Urothelium cell line (cell line): ENCODE measurements at places on chromosomes 13 and 19.
A peak's percentile ranks its signal among the peaks of the same experiment; 100 is the strongest.

- no peak for DNase-seq
Observed at GRCh38 chr19:51644636-51645271, 1.9 kb downstream of the SIGLEC14 start.

DNA sequence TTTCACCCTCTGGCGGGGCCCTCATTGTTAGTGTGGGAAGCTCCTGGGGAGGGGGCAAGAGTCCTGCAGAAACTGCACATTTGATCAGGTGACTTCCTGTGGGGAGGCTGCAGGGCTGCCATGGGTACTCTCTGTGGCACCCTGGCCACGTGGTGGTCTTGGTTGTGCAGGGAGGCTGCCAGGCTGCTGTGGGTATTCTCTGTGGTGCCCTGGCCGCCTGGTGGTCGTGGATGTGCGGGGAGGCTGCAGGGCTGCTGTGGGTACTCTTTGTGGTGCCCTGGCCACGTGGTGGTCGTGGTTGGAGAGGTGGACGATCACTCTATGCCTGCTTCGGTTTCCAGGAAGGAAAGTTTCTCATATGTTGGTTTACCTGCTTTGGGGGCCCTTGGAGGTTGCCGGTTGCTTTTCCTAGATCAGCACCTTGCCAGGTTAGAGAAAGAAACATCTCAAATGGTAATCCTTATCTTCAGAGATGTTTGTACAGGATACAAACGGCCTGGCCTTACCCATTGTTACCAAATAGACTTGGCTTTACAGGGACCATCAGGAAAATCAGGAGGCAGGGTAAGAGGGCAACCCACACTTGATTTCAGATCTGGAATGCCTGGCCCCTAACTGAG is 22.9 kb downstream of the TEX29 start:
- DNase-seq = no peak

GRCh38 chr19:13718733-13719132 is 45.6 kb upstream of the MRI1 start:
- DNase-seq = peak; percentile 42

GRCh38 chr19:41615207-41615606 is 11.7 kb downstream of the CEACAM4 start:
- no peak for DNase-seq

DNA sequence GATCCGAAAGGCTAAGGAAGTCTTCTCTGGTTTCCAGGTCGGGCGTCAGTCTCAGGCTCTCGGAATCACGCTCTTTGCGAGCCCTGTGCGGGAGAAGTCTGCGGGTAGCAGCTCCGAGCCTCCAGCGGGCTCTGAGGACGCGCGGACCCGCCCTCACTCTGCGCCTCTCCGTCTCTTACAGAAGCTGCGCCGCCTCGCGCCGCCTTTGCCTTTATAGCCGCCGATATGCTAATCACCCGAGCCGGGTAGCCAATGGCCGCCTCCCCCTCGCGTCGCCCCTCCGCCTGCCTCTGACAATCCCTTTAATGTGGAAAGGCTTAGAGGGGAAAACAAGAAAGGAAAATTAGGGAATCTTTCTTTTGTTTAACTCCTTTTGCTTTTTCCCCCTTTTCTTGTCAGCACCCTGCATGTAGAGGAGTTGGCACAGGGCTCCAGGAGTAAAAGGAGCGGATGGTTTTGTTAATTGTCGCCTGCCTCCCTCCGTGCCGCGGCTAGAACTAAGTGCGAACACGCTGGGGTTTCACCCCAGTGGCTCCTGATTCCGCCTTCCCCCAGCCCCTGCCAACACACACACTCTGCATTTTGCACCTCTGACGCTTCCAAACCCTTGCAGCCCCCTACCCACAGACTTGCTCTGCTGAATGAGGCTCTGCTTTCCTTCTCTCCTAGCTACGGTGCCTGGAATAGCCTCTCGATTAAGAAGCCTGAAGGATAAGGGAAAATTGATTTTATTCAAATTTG is at the start of gene PCDH8:
TSS of gene PCDH8 (minus strand) at position 186 of the 741 bp plus-strand sequence. CDS start 204 bp downstream, outside the sequence.
- DNase-seq = peak; percentile 77

DNA sequence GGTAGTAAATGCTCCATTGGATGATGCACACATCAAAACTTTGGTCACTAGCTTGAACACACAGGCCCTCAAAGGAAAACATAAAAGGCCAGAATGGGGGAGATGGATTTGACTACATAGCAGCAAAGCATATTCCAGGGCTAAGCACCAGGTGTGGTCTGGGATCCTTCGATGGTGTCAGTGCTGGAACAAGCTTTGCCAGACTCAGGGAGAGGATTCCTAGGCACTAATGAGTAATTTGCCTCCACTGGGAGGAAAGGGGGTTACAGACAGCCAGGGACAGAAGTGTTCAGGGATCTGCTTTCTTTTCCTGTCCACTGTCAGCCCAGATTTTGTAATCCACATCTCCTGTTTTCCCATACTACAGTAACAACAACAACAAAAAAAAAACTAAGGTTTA is 157.2 kb upstream of the OBI1 start:
- no peak for DNase-seq

GRCh38 chr19:1747285-1748114 is 5.8 kb upstream of the ONECUT3 start:
- peak; percentile 92 for DNase-seq

DNA sequence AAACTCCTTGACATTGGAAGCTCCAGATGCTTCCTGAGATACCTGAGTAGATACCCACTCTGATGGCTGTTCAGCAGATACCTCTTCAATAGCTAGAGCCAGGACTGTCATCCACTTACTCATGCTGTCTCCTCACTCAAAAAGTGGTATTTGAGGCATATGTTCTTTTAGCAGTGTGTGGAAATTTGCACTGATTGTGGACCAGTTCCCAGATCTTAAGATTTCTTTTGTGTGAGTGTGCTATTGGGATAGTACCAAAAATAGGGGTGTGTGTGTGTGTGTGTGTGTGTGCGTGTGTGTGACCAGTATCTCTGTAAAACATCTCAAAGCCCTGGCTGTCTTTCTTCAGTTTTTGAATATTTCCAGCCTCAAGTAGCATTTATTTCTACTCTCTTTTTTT is 108.3 kb downstream of the SLITRK5 start:
- no peak for DNase-seq

GRCh38 chr13:80454245-80454644 is 113.3 kb upstream of the SPRY2 start:
- DNase-seq = no peak

- no peak for DNase-seq
Observed at GRCh38 chr13:73900591-73900990, 233.6 kb downstream of the KLF12 start.

DNA sequence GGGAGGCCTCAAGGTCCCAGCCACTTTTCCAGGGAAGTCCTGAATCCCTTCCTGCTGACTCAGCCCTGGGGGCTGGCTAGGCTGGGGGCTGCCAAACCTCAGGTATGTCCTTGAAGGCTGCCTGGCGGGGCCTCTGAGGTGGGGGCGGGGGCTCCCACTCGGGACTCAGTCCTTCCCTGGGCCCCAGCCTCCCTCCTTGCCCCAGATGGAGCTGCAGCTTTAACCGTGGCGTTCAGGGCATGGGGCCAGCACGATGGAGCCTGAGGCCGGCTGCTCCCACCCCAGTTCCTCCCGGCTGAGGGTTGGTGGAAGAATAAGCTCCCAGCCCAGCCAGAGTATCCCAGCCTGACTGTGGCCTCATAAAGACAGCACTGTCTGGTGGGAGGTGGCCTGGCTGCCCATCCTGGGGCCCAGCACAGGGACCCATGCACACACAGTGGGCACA is 12.4 kb downstream of the CILP2 start:
- DNase-seq = peak; percentile 51

DNA sequence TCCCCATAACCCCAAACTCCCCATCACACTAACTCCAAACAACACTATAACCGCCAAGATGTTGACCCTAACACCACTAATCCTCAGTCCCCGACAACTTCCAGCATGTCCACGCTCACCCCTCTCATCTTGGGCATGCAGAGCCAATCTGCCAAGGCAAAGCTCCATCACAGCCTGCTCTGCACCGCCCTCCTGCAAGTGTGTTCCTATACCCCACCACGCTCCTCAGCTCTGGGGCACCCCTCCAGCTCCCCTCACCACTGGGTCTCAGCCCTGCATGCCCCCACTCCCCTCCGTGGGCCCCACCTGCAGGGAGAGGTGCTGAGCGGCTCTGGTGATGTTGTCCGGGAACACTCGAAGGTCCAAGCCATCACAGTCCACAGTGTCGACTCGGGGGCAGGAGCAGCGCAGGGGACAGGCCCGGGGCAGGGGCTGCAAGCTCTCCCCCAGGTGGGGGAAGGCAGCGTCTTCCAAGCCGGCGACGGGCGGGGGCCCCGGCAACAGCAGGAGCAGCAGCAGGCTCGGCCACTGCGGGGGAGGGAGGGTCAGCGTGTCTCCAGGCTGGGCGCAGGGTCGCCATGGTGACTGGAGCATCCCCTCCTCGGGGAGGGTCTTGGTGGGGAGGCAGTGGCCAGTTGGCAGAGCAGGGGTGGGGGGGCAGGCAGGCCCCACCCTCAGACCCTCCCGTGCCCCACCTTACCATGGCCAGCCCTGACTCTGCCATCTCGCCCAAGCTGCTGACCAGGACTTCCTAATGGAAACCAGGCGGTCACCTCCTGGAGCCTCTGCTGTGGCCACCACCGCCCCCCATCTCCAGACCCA is 527 bp downstream of the PODNL1 start:
- peak; percentile 30 for DNase-seq

- no peak for DNase-seq
Observed at GRCh38 chr19:18648973-18649315, 12.1 kb downstream of the KLHL26 start.

DNA sequence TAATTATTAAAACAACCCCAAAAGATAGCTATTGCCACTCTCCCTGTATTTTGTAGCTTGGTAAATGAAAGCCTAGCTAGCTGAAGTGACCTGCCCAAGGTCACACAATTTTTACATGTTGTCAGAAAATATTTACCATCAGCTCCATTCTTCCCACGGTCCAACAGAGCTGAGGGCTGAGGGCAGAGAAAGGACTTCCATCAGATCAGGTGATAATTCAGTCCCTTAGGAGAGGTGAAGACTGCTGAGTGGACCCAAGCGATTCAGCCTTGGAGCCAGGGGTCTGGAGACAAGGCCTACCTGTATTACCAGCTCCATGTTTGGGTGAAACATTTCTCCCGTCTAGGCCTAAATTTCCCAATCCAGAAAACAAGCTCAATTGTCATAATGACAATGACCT is 149.5 kb upstream of the TSHZ3 start:
- DNase-seq = no peak

DNA sequence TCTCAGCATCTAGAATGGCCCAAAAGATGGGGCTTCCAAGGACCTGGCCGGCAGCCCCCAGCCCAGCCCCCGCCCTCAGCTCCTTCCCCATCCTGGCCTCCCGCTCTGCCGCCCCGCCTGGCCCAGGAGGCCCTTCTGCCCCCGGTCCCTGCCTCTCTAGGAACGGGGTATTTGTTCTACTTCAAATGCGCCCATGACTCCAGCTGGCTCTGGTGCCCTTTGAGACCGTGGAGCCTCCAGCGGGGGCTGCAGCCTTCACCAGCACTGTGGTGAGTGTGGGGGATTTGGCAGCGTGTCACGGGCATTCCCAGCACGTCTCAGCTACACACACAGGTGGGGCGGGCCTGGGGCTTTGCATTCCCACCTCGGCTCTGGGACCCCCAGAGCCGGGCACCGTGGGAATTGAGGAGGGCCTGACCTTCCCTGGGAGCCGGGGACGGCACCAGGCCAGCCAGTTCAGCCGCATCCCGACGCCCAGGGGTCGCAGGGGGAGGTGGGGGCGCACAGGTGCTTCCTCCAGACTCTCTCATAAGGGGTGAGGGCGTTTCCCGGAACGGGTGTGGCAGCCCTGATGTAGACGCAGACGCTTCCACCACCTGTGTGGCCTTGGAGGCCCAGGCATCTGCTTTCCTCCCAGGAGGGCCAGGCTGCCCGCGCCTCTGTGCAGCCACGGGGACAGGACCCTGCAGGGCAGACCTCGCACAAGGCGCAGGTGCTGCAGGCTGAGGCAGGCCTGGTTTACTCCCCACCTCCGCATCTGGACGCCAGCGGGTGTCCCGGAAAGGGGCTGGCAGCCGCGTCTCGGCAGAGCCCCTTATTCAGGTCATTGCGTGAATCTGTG is 947 bp downstream of the ATP4B start:
- DNase-seq = no peak

DNA sequence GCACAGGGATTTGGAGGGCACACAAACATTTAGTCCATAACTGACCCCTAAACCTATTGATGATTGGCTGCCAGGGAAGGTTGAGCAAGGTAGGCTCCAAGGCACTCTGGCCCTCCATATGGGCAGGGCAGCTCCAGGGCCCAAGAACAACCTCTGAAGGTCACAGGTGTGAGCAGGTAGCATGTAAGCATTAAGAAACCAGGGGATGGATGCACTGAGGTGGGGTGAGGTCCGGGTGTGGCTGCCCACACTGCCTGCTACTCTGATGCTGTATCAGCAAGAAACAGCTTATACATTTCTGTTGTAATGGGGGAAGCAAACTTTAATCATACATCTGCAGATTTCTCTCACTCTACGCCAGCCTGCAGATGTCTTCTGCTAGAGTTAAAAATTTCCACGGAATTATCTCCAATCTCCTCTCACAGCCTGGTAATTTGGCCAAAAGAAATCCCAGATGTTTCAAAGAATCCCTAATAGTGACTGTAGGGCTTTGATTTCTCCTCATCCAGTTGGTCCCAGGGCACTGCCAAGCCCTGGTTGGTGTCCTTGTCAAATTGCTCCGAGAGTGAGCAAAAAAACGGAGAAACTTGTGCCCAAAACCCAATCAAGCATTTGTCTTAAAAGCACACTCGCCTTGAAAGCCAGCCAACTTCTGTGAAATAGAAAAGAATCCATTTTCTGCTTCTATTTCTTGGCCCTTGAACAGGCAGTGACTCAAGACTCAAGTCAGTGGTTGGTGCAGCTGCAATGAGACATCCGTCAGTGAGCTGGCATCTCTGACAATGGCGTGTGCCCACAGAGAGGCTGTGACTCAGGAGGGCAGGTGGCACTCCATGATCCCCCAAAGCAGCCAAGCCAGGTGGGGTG is 72.5 kb upstream of the MRI1 start:
- DNase-seq = peak; percentile 70

DNA sequence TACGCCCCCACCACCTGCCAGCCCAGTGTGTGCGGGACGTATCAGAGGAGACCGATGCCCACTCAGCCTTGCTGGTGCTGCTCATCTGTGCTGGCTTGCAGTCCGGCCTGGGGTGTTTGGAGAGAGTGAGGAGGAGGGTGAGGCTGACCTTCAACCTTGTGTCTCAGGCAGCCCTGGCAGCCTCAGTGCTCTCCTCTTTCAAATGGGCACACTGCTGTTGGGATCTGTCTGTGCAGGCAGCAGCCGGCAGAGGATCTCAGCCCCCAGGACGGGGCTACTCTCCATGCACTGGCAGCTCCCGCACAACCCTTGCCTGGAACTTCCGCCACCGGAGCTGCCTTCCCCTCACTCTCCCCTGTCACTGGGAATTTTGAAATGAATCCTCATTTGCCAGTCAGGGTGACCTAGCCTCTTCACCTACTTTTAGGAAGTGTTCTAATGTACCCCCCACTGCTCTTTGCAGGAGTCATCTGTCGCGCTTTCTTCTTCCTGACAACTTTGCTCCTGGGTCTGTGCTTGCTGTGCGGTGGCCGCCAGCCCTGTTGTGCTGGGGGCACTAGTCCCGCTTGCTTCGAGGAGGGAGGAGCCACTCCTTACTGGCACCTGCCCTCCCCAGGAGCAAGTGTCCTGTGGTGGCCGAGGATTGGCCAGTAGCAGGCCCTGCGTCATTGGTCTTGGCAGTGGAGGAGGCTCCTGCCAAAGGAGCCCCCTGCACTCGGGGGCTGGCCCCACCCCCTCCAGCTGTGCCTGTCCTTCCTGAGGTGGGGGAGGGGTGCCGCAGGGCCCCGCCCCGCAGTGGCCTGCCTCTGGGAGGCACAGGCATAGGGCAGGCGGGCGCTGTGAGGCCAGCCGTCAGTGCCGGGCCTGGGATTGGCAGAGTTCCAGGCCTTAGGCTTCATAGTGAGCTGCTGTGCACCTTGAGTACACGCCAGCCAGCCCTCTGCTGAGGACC is 53.4 kb downstream of the TSSK6 start:
- DNase-seq = no peak

- DNase-seq = no peak
Observed at GRCh38 chr19:30388819-30389218, 16.6 kb downstream of the ZNF536 start.
